ENCODE measurements at places on chromosomes 7 and 10. TPM values are rescaled to one million over a fixed set of nuclear protein-coding genes. Genes with fewer than 3 reads are reported as not detected.

Gene MRC1
- 250 TPM for total RNA-seq

Gene GNAI1
- 15.0 TPM for total RNA-seq

Gene PTPRN2
- 3.4 TPM for total RNA-seq

Gene PKD2L1
- total RNA-seq, result not detected

Gene UCN3
- not detected for total RNA-seq

Gene PRKAG2
- 17.5 TPM for total RNA-seq

Gene RASA4B
- total RNA-seq, result 2.6 TPM

Gene RBP4
- not detected for total RNA-seq

Gene TRPV5
- not detected for total RNA-seq

Gene WNT8B
- under 0.01 TPM for total RNA-seq

Gene HTRA1
- 60.7 TPM for total RNA-seq

Measured in dermis microvascular lymphatic vessel endothelial cell (primary cell).